ENCODE measurements at places on chromosomes 1 and 21.
A peak's percentile ranks its signal among the peaks of the same experiment; 100 is the strongest.

- DNase-seq = no peak
These were observed 339.2 kb downstream of the DPYD start for GRCh38 chr1:97581614-97582051.

- no peak for DNase-seq
These were observed 23.5 kb downstream of the RSBN1 start for GRCh38 chr1:113788802-113789201.

DNA sequence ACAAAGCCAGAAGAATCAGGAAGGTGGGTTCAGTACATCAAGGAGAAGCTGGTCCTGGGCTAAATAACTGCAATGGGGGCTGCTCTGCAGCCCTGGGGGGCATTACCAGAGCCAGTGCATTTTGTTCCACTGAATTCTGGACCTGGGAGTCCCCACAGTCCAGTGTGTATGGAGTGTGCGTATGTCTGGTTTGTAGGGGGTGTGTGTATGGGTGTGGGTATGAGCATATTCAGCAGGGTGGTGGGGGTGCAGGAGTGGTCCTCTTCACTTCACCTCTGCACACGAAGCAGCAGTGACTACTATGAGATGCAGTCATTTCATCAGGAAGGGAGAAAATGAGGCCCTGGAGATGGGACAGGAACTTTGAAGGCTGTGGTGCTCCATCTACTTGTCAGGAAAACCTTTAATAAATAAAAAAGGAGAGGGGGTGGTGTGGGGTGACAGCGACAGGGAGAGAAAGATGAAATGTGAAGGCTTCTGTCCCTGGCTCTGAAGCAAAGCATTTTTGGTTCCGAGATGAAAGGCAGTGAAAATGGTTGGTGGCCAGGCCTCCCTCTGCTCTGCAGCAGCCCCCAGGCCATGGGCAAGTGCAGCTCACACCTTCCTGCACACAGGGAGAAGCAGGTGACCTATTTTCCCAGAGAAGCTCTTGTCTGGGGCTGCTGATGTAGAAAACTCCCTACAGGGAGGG is 121.5 kb upstream of the CACHD1 start:
- DNase-seq = no peak

DNA sequence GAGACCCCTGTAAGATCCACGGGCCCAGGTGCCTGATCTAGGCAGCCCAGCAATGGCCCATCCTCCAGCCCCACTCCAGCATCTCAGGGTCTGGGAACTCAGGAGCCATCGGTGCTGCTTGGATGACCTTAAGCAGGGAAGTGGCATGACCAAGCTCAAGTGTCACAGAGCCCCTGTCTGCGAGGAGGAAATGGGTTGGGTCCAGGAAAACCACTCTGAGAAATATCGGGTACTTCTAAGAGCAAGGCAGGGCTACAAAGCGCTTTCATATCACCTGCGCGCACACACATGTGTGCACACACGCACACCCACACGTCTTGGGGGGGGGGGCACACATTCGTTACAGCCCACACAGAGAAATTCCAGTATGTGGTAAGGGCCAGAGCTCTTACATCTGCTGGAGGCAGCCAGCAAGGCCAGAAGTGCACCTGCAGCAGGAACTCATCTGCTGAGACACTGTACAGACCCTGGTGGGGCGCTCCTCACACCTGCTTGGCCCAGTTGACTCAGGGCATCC is 32.6 kb upstream of the SPOCD1 start:
- DNase-seq = peak; percentile 59

- no peak for DNase-seq
These were observed 16.2 kb upstream of the MEF2D start for GRCh38 chr1:156516821-156517220.

DNA sequence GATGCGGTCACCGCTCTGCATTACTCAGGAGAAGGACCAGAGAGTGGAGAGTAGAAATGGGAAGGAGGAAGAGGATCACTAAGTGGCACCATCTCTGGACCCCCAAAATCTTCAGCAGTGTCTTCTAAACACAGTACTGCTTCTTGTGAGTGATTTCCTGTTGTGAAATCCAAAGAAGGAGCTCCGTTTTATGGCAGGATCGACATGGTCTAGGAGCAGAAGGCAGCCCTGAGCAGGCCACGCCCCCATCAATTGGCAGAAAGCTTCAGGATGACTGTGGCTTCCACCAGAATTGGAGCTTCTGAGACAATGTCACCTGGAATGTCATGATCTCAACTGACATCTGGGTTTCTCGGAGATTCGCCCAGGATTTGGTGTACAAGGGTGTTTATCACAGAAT is 171.5 kb downstream of the ADSS2 start:
- DNase-seq = no peak

DNA sequence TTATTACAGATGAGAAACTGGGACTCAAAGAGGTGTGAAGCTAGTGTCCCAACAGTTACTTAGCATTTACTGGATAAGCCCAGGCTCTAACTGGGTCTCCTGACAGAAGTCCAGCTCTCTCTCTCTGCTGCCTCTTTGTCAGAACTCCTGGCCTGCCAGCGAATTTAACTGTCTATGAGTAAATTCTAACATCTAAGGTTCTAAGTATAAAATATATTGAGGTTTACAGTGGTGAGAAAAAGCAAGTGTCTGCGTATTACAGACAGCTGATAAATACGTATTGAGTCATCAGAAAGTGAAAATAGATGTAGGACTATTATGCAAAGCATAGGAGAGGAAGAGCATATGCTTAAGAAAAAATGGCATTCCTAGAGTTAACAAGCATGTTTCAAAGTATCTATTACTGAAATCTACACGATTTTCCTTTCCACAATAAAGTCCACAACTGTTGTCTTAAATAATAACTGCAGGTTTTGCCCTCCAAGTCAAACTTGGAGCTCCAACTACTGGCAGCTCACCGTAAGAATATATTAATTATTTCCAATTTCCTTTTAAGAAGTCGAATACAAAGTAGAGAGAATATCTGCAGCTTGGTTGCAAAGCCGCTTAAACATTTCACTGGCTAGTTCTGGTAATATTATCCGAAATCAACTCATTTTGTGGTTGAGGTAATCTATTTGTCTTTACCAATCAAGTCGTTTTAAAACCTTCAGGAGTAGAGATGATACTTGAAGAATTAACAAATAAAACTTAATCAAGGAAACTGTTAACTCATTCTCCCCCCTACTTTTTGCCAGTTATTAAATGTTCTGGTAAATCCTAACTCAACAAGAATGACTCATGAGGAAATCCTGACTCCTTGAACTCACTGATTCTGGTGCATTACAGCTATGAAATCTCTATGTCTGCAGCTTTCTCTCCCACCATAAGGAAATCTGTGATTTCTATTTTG is 1.4 kb upstream of the RGS2 start:
- DNase-seq = no peak

DNA sequence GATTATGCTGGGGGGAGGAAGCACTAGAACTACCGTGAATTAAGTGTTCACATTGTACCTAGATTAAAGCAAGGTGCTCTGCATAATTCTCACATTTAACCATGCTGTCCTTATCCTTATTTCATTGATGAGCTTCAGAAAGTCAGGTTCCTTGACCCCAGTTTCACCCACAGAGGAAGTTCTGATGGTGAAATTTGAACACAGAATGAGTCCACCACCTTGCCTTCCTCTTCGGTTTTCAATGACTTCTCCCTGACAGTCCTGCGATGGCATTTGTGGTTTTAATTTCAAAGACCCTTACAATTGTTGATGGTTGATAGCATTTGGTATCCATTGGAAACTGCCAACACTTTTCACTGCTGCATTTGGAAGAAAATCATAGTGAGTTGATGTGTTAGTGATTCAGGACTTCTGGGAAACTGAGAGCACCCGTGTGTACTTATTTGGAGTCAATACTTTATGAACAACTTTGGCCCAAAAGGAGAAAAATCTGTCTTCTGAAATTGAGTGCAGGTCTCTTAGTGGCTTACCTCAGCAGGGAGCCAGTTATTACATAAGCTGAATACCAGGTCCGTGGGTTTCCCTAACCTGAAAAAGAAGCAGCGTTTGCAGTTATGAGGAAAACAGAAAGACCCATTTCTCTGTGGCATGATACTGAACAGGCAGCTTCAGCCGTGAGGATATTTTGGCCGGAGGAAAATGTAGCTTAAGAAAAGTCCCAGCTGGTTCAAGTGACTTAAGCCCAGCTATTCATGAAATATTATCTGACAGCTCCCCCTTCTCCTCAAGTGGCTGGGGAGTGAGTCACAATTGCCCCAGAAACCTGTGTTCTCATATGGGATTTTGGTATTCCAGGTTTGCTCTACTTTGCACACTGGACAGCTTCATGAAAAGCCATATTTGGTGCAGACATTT is 47.5 kb downstream of the ROR1 start:
- DNase-seq = no peak

GRCh38 chr1:24996456-24996855 is 66.4 kb upstream of the RUNX3 start:
- no peak for DNase-seq

- no peak for DNase-seq
These were observed 80.9 kb upstream of the BACH1 start for GRCh38 chr21:29217818-29218291.

GRCh38 chr1:31577515-31578192 is 1.3 kb downstream of the TINAGL1 start:
- DNase-seq = no peak

DNA sequence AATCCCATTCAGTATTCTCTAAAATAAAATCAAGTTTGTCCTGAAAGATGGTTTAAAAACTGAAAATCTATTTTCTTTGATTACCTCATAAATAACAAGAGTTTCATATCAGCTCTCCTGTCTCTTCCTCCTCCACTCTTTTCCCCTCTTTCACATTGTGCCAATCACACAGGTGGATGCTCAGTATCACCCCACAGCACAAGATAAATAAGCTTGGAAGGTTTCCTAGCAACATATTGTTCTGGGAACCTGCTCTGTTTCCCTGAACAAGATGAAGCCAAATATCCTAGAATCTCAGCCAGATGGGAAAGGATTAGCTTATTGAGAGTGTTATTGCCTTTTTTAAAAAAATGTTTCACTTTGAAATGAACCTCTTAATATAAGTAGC is 45.7 kb upstream of the CACYBP start:
- no peak for DNase-seq

DNA sequence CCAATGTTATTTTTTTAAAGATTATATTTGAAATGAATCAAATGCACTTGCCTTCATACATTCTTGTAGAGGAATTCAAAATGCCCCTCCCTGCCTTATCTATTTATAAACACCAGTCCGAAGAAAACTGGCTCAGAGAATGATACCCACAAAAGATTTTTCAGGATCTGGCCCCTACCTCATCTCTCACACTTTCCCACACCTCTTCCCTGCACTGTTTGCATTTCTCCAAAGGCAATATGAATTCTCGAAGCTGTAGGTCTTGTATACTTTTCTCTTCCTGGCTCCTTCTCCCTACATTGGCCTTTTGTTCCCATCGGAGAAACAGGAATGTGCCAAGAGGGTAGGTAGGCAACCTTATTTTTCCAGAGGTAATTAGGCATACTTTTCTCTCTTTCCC is 12.0 kb upstream of the CCDC190 start:
- DNase-seq = no peak

- no peak for DNase-seq
These were observed 512.7 kb upstream of the ADGRL4 start for GRCh38 chr1:79519084-79519760.

DNA sequence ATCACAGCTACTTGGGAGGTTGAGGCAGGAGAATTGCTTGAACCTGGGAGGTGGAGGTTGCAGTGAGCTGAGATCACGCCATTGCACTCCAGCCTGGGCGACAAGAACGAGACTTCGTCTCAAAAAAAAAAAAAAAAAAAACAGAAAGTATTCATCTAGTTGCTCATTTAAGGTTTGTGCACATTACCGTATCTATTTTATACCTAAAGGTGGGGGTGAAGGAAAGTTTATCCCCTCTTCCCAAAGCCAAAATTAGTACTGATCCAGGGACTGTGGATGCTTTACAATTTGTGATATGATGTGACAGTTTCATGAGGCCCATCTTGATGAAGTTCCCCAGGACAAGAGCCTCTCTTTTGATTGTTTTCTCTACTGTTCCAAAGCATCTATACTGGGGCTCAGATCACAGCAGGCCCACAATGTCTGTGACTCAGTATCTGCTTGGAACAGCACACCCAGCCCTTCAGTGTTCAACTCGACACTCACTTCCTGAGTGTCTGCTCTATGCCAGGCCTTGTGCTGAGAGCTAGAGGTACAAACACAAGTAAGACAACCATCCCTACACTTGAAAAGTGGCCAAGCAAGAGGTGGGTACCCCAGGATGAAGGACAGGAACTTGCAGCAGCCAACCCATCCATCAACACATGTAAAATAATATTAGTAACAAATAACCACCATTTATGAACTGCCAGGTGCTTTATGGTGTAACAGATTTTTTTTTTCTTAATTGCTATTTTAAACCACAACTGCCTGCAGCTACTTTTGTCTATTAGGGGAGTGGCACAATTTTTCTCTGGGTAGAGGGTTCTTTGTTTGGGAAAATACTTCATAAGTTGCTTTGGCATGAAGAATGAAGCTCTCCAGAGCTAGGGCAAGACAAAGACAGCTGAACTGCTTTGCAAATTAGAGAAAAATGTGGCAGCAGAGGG is 29.0 kb upstream of the KHDRBS1 start:
- DNase-seq = peak; percentile 40

DNA sequence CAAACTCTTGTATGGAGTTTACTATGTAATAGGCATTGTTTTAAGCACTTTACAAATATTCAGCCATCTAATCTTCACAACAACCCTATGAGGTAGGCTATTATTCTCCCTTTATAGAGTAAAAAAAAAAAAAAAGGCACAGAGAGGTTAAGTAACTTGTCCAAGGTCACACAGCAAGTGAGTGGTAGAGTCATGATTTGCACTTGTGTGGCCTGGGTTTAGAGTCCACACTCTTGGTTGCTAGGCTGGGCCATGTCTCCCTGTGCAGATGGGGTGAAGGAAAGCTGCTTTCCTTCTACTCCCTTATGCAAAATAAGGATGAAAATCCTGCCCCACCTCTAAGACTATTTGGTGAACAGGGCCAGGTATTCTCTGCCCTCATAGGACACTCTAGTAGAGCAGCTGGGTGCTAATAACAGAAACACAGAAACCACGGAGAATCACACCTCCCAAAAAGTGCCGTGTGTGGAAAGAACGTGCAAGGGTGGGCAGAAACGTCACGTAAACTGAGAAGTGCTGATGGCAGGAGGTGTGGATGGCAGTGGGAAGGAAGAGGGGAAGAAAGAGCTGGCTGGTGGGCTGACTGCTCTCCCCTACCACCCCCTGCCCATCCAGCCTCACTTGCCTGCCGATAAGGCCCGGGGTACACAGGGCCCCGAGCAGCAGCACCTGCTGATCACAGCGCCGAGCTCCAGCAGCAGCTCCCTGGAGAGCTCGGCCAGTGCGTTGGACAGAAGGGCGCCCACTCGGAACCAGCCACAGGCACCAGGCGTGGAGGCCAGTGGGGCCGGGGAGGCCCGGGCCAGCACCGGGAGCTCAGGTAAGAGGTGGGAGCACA is 28.3 kb upstream of the VPS13D start:
- no peak for DNase-seq

GRCh38 chr21:28633839-28634555 is 358.7 kb downstream of the LTN1 start:
- no peak for DNase-seq

All from activated T-cell treated with anti-CD3 and anti-CD28 coated beads, Interleukin-2, amount 50 U/mL, for 4 hours (primary cell).